Sciatic nerve (tissue), 2 donors: ENCODE measurements at places on chromosomes 6 and 20. TPM values are rescaled to one million over a fixed set of nuclear protein-coding genes. Genes with fewer than 3 reads are reported as not detected.

Gene TREM1
- 9.8 TPM for total RNA-seq

Gene ULBP2
- 0.27 TPM for total RNA-seq

Gene HTR1E
- not detected for total RNA-seq

Gene LINC00237
- not detected for total RNA-seq

Gene ADGRF5
- 23.8 TPM for total RNA-seq

Gene KHDC1L
- total RNA-seq = not detected

Gene PSMA7
- 124 TPM for total RNA-seq

Gene ATP6V1G2
- total RNA-seq = 4.8 TPM

Gene CAGE1
- not detected for total RNA-seq

Gene TCF15
- 2.1 TPM for total RNA-seq

Gene HSPA1B
- 181 TPM for total RNA-seq

Gene VSX1
- not detected for total RNA-seq

Gene TNFRSF6B
- total RNA-seq = 6.1 TPM

Gene BPIFB3
- not detected for total RNA-seq

Gene FLRT3
- total RNA-seq = 29.3 TPM

Gene TNFRSF21
- 6.3 TPM for total RNA-seq

Gene FAM83C
- not detected for total RNA-seq

Gene SAMD10
- 2.9 TPM for total RNA-seq

Gene VSTM2L
- 1.6 TPM for total RNA-seq

Gene IL17A
- not detected for total RNA-seq

Gene TUBB2B
- 39.4 TPM for total RNA-seq

Gene CLIC5
- total RNA-seq = 42.6 TPM

Gene TCP11
- not detected for total RNA-seq

Gene MCUR1
- total RNA-seq = 22.7 TPM

Gene TMC2
- 0.22 TPM for total RNA-seq

Gene FNDC11
- total RNA-seq = 0.94 TPM

Gene SOX18
- total RNA-seq = 134 TPM
